ENCODE measurements at places on chromosomes 5 and 9.

DNA sequence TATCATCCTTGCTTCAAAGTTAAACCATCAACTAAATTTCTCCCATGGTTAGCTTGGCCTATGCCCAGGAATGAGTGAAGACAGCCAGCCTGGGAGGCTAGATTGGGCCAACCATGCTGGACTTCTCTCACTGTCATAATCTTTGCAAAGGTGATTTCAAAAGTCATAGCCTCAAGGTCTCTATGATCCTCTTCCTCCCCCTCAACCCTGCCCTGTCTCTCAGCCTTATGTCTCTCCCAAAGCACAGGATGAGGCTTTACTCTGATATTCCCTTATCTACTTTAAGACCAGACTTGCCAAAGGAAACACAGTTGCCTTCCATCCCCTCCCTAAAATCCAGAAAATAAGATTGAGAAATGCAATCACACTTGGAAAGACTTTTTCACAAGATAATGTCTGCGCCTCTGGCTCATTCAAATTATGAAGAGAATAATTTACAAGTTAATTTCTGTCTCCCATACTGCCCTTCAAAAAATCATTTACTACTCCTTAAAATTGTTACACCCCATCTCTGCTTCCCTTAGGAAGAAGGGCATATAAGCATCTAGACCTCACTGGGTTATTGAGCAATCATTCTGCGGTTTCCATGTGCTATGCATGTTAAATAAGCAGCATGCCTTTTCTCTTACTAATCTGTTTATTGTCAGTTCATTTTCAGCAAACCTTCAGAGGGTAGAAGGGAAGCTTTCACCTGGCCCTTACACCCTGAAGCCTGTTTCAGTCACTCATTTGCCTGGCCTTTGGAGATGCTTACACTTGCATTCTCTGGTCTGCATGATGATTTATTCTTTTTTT is 113.8 kb upstream of the ANKRD55 start:
- DNase-seq: no peak

- no peak for DNase-seq
These were observed 250.1 kb downstream of the CEMIP2 start for GRCh38 chr9:71518045-71518827.

- DNase-seq: no peak
These were observed 21.3 kb downstream of the KCTD16 start for GRCh38 chr5:144191998-144192397.

- no peak for DNase-seq
These were observed 2.0 kb upstream of the GCNT4 start for GRCh38 chr5:75054134-75054930.

GRCh38 chr5:139481122-139481533 is 1.4 kb downstream of the STING1 start:
- DNase-seq: no peak

DNA sequence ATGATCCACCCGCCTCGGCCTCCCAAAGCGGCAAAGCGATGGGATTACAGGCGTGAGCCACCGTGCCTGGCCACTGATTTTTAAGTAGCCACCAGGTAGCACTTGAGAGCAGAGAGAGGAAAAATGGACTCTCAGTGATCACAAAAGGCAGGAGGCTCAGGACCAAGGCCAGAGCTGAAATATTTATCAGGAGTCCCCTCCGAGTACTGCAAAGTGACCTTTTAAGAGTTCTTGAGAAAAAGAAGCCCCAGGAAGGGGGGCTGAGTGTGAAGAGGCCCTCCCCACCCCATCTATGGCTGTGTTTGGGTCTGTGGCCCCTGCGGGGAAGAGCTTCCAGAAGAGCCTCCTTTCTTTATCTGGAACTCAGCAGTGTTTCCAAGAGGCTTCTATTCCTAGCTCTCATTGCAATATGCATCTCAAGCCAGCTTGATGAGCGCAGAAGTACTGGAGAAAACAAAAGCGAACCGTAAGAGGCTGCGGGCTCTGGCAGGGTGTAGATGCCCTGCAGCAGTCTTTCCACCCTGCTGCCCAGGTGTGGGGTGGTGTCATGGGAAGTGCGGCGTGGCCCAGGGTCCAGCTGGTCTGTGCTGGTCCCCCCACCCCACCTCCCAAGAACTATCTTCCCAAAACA is 75.5 kb upstream of the CDK20 start:
- no peak for DNase-seq

- no peak for DNase-seq
These were observed 9.4 kb downstream of the VDAC1 start for GRCh38 chr5:133995341-133995740.

GRCh38 chr9:114989600-114990410 is 59.4 kb upstream of the TNFSF8 start:
- no peak for DNase-seq

DNA sequence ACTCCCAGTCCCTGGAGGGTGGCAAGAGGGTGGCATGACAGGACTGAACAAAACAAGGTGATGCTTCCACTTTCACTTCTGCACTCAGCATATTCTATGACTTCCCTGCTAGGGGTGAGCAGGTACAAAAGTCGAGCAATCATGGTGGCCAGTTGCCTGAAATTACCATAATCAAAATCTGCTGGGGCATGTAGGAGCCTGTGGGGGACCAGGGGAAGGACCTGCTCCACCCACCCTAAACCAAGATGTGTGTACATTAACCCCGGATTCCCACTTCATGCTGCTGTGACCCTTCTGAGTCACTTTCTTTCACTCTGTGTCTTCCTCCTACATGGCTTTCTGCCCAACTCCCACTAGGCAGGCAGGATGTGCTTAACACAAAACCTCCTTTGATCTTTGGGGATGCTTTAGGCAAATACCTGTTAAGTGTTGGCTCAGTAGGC is 73.3 kb upstream of the PHF24 start:
- DNase-seq: no peak

GRCh38 chr5:76733049-76733417 is 17.1 kb downstream of the F2R start:
- DNase-seq: peak; percentile 31

DNA sequence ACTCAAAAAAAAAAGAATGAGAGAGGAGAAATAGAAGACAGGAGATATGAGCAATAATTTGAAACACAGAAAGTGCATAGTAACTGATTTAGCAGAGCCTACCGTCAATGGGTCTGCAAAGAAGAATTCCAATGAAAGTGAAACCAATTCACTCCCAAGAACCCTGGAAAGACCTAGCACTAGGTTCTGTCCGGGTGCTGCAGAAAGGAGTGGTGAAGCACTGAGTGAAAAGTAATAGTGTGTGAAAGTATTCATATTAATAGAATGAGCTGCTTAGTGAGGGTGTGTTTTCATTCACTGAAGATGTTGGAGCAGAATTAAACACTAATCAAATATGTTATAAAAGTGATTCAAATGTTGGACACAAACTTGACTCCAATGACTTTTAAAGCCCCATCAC is 51.3 kb upstream of the SLC30A5 start:
- no peak for DNase-seq

- DNase-seq: no peak
These were observed 66.5 kb downstream of the LHX2 start for GRCh38 chr9:124077915-124078572.

DNA sequence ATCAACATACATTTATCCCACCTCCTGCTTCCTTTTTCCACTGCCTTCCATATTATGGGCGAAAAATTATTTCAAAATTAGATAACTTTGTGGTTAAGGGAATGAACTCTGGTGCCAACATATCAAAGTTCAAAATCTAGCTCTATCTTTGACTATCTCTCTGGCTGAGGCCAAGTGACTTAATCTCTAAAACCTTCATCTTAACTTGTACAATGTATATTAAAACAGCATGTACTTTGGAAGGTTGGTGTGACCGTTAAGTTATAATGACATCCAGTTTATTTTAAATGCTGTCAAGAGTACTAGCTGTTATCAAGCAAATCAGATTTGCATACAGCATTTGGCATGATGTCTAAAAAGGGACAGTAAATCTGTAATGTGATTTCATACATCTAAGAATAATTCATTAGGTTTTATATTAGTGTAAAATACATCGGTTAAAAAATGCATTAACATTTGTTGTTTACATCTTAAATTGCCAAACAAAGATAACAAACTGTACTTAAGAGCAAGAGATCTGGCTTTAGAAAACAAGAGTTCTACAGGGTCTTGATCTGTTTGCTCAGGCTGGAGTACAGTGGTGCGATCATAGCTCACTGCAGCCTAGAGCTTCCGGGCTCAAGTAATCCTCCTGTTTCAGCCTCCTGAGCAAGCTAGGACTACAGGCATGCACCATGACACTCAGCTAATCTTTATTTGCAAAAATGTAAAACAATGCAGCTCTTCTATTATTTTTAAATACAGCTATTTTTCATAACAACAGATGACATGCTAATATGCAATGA is 102.8 kb downstream of the CDH18 start:
- DNase-seq: no peak

DNA sequence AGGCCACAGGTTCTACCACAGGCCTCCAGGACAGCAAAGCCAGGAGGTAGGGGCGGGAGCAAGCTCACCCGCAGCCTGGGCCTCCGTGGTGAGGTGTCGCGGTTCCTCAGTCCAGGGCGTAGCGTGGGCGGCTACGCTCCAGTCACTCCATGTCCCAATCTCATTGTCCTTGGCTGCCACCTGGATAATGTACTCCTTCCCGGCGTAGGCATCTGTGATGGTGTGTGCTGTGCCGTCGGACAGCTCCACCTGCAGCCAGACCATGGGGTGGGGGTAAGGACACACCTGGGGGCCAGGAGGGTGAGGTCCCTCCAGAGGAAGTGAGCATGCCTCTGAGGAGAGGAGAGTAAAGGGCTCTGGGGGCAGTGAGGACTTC is 29.8 kb upstream of the ENHO start:
- no peak for DNase-seq

DNA sequence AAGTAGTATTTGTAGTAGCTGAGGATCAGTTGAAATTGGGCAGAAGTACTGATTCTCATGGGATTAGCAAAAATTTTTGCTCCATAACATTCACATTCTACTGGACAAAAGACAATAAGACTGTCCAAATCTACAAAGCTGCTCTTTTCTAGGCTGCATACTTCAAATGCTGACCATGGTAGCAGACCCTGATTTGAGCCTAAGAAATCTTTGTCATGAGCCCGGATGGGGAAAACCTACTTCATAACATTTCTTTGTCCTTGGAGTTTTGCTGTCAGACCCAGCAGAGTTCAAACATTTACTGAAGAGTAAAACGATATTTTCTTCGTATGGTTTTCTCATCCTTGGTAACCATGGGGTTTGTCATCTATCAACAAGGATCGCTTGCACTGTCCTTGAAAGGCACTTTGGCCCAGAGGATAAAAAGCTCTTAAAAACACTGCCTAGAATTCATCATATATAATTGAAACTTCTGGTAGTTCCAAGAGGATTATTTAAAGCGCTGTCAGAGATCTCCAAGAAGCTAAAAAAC is 216.9 kb downstream of the CAVIN4 start:
- DNase-seq: no peak

GRCh38 chr9:37788332-37788731 is 3.5 kb upstream of the EXOSC3 start:
- DNase-seq: no peak

GRCh38 chr9:27151693-27152404 is 42.8 kb downstream of the TEK start:
- no peak for DNase-seq

DNA sequence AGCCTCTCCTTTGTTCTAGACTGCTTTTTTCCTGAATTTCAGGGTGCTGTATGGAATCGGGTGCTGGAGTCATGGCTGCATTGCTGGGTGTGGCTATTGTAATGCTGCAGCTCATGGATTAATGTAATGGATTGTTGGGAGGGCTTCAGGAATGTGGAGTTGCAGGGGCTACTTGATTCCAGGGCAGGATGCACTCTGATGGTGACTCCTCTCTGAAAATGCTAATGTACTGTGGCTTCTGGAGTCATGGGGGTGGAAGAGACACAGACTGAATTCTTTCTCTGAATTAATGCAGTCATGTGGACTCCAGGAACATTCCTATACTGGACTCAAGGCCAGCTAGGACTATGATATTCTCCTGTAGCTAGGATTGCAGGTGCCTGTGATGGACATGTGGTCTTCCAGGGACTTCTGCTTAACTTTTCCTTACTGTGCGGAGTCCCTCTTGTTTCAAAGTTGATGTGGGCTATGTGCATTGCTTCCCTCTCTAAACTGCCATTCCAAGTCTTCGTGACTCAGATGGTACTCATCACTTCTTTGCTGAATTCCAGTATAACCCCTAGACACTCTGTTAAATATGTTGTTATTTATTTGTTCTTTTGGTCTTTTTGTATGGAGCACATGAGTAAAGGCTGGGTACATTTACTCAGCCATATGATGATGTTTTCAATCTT is 396.2 kb downstream of the KCTD16 start:
- DNase-seq: no peak

- peak; percentile 90 for DNase-seq
These were observed 8.2 kb downstream of the RANBP6 start for GRCh38 chr9:6007058-6007769.

GRCh38 chr5:16143361-16144049 is 36.1 kb downstream of the MARCHF11 start:
- DNase-seq: no peak

- DNase-seq: no peak
These were observed 243.7 kb downstream of the RASEF start for GRCh38 chr9:82819260-82819659.

- no peak for DNase-seq
These were observed 8.5 kb downstream of the BAAT start for GRCh38 chr9:101376111-101376848.

- no peak for DNase-seq
These were observed 102.0 kb upstream of the PTPN3 start for GRCh38 chr9:109600142-109600541.

- no peak for DNase-seq
These were observed 479.0 kb downstream of the ZSWIM6 start for GRCh38 chr5:61811052-61811451.

- DNase-seq: no peak
These were observed 334.6 kb upstream of the KLF9 start for GRCh38 chr9:70749066-70749465.

Data from stimulated activated CD8-positive, alpha-beta memory T cell treated with anti-CD3 and anti-CD28 coated beads, Interleukin-2, amount 100 ng/mL, for 1 hour (primary cell).